ENCODE measurements at places on chromosomes 5 and 9.

DNA sequence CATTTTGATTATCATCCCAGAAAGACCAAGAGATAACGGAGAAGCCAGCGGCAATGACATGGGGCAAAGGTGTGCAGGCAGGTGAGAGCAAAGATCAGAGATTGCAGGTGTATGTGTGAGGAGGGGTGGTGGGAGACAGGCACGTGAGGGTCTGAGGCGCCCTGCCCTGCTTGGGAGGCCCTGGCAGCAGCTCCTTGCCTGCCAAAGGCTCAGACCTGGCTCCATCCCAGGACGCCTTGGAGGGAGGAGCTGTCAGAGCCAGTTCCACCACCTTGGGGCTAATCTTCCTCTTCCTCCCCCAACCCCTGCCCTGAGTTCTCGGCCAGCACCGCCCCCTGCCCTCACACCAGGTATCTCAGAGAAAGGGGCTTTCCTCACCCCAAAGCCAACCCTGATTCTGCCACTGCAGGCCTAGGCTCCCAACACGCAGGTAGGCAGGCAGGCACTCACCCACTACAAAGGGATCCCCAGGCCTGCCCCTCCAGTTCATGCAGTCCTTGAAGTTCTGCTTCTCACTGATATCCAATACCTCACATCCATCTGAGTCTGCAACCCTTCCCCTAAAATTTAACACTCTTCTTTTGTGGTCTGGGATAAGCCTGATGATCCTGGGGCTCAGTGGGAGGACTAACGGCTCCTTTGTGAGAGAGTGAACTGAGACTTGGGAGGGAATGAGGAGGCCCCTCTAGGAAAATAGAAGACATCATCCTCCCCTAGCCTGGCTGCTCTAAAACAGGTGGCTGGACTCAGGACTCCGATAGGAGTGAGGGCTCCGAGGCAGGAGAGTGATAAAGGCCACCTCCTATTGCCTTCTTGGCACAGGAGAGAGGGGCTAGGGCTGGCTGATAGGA lies 1.8 kb downstream of the AQP3 start:
- no peak for DNase-seq

DNA sequence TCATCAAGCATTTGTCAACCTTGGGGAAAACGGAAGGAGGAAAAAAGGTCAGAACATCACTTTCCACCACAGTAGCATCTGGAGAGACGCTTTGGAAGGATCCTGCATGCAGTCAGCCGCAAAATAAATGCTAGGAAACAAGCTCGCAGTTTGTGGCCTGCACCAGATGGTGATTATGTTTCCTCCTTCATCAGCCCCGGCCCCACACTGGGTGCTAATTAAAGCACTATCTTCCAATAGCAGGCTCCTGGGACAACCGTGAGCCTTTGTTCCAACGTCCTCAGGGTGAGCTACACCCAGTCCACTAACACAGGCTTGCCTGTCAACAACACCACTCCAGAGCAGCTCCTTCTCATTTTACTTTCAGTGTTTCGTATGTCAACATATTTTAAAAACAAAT lies 64.0 kb downstream of the RNF130 start:
- peak; percentile 99 for DNase-seq

DNA sequence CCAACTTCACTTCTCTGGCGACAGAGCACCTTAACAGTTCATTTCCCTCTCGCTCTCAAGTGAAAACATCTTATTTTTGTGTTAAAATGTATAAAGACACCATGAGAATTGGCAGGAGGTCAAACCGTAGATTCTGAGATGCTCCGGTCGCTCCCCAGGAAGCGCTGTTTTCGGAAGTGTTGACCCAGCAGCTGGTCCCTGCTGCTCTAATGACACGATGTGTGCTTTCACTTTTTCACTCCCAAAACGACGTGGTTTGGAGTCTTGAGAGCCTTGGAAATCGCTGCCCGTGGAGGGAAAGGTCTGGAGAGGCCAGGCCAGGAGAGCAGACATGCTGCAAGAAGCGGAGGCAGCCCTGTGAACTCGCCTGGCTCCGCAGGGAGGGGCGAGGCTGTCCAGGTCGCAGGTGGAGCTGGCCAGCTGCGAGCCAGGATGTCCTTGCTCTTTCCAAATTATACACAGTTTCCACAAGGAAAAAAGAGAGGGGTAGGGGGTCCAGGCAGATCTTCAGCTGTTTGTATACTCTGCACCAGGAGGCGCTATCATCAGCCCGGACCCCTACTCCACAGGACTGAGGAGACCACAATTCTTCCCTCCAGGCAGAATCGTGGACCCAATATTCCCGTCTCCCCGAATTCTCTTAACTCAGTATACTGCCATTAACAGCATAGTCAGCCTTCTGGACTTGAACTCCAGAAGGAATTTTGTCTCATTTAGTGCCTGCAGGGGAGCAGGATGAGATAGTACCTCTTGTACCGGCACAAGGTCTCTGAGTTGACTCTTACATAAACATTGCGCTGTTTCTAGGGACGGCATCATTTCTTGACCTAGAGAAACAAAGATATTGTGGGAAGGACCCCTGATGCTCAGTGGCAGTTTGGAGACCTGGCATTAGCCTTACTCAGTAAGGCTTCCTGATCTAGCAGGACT lies 248.6 kb upstream of the ANKRD55 start:
- peak; percentile 64 for DNase-seq

DNA sequence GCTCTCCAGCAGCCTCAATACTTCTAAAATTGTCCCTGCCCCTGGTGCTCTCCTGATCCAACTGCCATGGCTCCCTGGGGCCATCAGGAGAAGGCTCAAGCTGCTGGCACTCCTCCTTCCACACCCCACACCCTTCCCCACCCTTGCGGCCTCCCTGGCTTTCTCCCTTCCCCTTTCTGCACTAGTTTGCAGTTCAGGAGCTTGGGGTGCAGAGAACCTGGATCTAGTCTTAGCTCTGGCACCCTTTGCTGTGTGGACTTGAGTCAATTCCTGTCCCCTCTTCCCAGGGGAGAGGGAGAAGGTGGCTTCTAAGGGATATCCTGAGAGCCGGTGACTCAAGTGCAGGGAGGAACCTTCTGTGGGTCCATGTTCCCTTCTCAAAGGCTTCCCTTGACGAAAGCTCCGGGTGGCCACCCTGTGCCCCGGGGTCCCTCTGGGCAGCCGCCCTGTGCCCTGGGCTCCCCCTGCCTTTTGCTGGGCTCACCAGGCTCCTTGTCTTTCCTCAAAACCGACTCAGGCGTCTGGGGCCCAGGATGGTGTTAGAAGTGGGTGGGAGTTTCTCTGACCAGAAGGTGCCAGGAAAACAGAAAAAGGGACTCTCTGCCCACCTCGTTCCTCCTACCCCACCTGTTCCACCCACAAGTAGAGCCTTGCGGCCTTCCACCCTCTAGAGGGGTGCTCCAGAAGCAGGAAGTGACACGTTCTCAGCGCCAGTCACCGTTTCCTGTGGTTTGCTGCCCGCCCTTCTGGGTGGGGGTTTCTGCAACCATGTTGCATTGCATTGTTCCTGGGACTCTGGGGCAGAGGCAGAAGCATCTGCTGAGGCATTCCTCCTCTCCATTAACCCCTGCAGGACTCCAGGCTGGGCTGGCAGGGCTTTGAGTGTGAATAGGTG lies 15.0 kb downstream of the GLIPR2 start:
- peak; percentile 7 for DNase-seq

DNA sequence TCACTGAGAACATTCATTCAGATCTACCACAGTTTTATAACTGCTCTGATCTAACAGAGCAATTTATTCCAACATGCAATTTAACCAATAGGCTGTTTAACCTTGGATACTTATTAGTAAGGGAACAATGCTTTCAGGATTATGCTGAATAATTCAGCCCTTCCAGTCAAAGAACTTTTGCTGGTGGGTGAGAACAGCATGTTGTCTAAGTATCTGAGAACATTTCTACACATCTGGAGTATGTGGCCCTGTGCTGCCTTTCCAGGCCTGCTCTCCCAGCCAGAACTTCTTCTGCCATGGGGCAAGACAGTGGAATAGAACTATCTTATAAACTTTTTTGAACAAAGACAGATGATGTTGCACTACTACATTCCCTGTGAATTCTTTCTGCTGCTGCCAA lies 55.8 kb downstream of the NFIB start:
- no peak for DNase-seq

GRCh38 chr5:99308131-99308530 lies 379.3 kb upstream of the CHD1 start:
- no peak for DNase-seq

GRCh38 chr5:150765011-150765798 lies 6.4 kb upstream of the DCTN4 start:
- DNase-seq, result no peak

DNA sequence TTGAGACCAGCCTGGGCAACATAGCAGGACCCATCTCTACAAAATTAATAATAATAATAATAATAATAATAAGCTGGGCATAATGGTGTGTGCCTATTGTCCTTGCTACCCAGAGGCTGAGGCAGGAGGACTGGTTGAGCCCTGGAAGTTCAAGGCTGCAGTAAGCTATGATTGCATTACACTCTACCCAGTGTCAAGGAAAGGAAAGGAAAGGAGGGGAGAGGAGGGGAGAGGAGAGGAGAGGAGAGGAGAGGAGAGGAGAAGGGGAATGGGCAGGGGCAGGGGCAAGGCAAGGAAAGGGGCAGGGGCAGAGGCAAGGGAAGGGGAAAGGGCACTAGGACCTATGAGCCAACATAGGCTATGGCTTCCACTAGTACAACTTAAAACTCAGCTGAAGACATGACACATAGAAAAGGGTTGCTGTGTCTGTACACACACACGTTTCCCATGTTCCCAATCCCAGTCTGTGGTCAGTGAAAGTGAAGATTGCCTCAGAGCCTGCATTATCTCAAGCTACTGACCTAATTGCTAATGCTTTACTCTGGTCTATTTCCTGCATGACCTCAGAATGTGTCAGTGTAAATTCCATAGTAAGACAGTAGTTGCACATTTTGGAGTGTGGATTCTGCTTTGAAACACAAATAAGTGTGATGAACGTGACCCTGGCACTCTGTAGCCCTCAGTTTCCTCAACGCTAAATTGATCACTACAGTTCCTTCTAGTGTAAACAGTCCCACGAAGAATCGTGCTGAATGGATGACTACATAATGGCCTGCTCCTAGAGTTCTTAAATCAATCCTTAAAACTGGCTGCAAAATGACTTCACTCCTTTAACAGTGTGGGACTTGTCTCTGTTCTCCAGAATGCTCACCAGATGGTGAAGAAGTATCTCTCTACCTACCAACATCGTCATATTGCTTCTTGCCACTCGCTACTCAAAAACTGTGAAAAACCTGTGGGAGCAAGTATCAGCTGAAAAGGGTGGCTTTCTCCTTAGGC lies 497.0 kb downstream of the RAB3C start:
- DNase-seq, result no peak

GRCh38 chr5:158022837-158023236 lies 163.9 kb upstream of the CLINT1 start:
- no peak for DNase-seq

DNA sequence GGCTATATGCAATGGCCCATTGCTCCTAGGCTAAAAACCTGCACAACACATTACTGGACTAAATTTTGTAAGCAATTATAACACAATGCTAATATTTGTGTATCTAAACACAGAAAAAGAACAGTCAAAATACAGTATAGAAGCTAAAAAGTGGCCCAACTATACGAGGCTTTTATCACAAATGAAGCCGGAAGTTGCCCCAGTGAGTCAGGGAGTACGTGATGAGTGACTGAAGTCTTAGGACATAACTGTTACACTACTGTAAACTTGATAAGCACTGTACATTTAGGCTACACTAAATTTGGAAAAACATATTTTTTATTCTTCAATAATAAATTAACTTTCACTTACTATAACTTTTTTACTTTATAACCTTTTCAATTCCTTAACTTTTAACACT lies 105.2 kb upstream of the PRR16 start:
- no peak for DNase-seq

GRCh38 chr9:125601961-125602360 lies 105.0 kb downstream of the MAPKAP1 start:
- DNase-seq, result no peak

- no peak for DNase-seq
Measured at GRCh38 chr5:39503155-39503554, 78.4 kb upstream of the DAB2 start.

- peak; percentile 43 for DNase-seq
Measured at GRCh38 chr9:6034954-6035353, 19.5 kb upstream of the RANBP6 start.

DNA sequence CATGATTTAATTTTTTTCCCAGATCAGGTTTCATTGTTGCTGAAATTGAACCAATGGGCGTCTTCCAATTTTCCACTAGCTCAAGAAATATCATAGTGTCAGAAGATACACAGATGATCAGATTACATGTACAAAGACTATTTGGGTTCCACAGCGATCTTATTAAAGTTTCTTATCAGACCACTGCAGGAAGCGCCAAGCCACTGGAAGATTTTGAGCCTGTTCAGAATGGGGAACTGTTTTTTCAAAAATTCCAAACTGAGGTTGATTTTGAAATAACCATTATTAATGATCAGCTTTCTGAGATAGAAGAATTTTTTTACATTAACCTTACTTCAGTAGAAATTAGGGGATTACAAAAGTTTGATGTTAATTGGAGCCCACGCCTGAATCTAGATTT lies 251.6 kb downstream of the ADGRV1 start:
- DNase-seq, result no peak

GRCh38 chr5:38757451-38758245 lies 88.2 kb upstream of the OSMR start:
- no peak for DNase-seq

DNA sequence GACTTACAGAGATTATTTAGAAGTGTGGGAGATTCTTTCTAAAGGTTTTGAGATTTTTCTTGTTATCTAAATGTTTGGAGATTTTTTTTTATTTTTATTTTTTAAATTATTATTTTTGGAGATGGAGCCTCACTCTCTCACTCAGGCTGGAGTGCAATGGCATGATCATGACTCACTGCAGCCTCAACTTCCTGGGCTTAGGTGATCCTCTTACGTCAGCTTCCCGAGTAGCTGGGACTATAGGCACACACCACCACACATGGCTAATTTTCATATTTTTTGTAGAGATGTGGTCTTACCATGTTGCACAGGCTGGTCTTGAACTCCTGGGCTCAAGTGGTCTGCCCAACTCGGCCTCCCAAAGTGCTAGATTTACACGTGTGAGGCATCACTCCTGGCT lies 694.5 kb downstream of the TLE1 start:
- DNase-seq, result no peak

DNA sequence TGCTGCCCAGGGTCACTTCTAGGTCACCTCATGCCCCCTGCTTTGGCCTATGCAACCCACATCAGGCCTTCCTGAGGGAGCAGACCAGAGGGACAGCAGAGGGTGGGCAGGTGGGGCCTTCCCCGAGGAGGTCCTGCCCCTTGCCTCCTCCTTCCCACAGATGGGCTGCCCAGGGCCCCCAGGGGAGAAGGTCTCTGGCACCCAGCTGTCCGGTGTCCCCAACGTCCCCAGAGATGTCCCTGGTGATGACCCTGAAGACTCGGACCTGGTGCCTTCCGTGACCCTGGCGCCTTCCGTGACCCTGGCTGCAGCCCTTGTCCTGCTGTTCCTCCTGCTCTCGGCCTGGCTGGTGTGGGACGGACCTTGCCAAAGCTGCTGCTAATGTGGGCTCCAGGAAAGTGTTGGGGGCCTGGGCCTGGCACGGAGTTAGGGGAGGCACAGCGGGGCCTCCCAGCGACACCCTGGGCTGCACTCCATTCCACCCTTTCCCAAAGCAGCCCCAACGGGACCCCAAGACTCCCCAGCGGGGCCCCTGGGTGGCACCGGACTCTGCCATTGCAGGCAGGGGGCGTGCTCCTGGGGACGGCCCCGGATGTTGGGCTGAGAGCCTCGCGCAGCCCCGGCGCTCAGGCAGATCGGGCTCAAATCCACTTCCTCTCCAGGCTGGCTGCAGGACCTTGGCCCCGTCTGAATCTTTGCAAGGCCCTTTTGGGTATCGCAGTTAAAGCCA lies 6.8 kb upstream of the SLC2A6 start:
- no peak for DNase-seq

- no peak for DNase-seq
Measured at GRCh38 chr5:100456615-100457014, 78.6 kb upstream of the FAM174A start.

Data from NCI-H69 (cell line).